ENCODE measurements at places on chromosomes 5 and 9.

DNA sequence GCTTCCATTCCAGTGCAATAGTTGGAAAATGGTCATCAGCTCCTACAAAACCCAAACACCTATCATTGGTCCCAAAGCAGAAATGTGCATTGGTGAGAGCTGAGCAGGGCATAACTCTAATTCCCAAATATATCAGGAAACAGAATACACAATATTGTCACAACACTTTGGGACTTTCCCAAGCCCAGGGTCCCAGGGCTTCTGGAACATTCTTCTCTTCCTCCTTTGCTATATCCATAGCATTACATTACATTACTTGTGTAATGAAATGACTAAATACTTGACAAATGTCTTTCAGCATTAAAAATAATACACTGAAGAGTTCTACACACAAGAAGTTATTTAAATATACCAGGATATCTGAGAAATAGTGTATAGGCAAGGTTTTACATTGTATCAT is 45.6 kb downstream of the LIX1 start:
- H3K36me3 ChIP-seq: no peaks in the 10 kb centered on the region
- no peak for DNase-seq
- no peaks in the 10 kb centered on the region for H3K27me3 ChIP-seq
- no peak overlapping the region for H3K27ac ChIP-seq
- H3K4me3 ChIP-seq: no peak overlapping the region

DNA sequence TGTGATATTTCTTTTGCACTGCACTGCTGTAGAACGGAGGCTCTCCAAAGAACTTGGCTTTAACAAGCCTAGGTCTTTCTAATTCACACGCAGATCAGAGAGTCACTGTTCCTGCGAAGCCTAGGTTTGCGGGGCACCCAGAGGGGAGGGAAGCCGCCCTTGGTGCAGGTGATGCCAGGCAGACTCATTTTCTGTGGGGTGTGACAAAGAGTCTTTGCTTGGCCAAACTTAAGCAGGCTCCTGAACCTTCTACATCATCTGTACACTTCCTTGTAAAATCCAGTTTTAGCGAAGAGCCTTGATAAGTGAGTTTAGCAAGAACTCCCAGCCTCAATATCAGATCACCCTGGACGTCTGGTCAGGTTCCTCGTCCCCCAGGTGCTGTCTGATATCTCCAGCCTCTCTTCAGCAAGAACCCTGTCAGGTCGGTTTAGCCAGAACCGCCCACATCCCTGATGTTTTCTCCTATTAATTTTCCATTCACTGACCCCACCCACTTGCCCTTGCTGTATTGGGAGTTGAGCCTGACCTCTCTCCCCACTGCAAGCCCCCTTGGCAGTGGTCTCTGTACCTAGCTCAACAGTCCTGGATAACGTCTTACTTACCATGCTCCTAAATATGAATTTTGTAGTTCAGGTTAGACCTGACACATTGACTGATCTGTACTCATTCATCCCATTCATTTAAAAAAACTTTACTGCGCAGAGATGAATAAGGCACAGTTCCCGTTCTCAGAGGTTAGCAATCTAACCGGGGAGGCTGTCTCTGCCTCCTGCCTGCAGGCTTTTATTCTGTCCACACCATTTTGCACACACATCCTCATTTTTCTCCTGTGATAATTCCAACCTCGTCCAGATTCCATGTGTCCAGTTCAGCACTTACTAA is 880 bp upstream of the UBAC1 start:
- peak overlapping the region; percentile 90 for H3K4me3 ChIP-seq
- no peak overlapping the region for H3K27ac ChIP-seq
- DNase-seq: no peak
- peaks cover 12% of the 10 kb centered on the region for H3K4me1 ChIP-seq

DNA sequence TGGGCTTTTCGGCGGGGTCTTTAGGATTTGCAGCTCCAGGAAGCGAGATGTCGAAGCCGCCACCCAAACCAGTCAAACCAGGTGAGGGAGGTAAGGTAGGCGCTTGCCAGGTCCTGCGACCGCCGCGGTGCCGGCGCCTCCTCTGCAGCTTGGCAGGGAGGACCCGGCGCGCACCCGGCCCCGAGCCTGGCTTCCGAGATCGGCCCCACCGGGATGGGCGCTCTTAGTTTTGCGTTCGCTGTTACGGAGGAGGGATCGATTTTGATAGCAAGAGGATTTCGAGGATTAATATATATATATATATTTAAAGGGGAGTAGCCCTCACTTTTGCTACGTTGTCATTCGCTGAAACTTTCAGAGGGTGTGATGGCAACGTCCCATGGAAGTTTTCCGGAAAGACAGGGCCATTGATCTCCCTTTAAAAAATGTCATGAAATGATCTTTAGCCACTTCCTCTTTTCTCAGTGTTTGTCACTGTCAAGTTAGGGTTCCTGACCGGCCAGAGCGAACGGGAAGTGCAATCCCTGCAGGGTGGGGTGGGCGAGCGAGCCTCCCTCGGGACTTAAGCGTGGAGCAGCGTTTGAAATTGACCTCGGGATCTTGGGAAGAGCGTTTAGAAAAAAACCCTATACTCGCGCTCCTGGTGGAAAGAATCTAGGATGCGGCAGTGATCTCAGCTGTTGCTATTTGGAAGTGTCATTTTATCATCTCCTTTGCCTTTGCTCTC is 495 bp downstream of the OSTF1 start:
- H3K4me3 ChIP-seq: peak overlapping the region; percentile 98
- H3K27me3 ChIP-seq: peaks cover 7% of the 10 kb centered on the region
- H3K36me3 ChIP-seq: no peaks in the 10 kb centered on the region

GRCh38 chr5:134048864-134049263 is 44.1 kb upstream of the VDAC1 start:
- H3K4me1 ChIP-seq: no peaks in the 10 kb centered on the region
- no peak overlapping the region for H3K4me3 ChIP-seq
- peaks cover 5% of the 10 kb centered on the region for H3K27me3 ChIP-seq
- DNase-seq: no peak
- H3K27ac ChIP-seq: no peak overlapping the region

DNA sequence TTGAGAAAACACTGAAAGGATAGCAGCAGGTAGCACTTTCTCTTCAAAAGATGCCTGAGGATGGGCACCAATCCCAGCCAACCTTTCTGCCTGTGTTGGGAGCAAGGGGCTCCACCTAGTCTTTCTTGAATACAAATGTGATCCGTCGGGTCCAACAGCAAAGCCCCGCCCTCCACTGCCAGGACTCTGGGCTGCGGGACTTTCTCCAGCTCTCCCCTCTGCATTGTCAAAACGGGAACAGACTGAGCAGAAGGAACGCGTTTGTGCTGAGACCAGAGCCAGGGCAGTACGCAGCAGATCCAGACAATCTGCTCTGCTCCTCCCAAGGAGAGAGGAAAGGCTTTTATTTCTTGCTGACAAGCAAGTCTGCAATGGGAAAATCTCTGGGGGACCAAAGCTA is 139.7 kb downstream of the SEC61B start:
- peaks cover 5% of the 10 kb centered on the region for H3K36me3 ChIP-seq
- peak overlapping the region; percentile 38 for H3K4me3 ChIP-seq
- peaks cover 30% of the 10 kb centered on the region for H3K4me1 ChIP-seq
- peak; percentile 28 for DNase-seq

- H3K27me3 ChIP-seq: no peaks in the 10 kb centered on the region
- H3K27ac ChIP-seq: no peak overlapping the region
- H3K36me3 ChIP-seq: no peaks in the 10 kb centered on the region
- H3K4me1 ChIP-seq: peaks cover 5% of the 10 kb centered on the region
- DNase-seq: no peak
Measured at GRCh38 chr5:148454576-148454975, 70.8 kb downstream of the FBXO38 start.

GRCh38 chr9:17928228-17928627 is 349.4 kb downstream of the SH3GL2 start:
- H3K27me3 ChIP-seq: no peaks in the 10 kb centered on the region
- H3K4me1 ChIP-seq: no peaks in the 10 kb centered on the region
- H3K4me3 ChIP-seq: no peak overlapping the region

DNA sequence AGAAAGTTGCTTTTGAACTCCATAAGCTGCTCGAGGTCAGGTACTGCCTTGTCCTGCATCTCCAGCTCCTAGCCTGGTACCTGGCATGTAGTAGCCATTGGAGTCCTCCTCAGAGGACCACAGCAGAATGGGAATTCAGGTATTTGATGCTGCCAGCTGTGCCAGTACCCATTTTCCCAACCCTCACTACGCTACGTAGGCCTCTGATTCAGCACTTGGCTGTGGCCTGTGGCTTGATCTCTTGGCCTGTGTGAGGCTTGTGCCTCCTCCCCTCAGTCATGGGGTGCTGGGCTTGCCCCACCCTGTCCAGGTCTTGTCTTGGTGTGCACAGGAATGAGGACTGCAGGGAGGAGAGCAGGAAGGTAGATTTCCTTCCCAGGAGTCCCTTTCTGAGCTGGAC is 11.8 kb downstream of the OTULIN start:
- H3K4me3 ChIP-seq: no peak overlapping the region
- no peak for DNase-seq
- H3K36me3 ChIP-seq: peaks cover 5% of the 10 kb centered on the region
- no peak overlapping the region for H3K27ac ChIP-seq
- peaks cover 3% of the 10 kb centered on the region for H3K27me3 ChIP-seq

GRCh38 chr5:151683986-151684588 is 2.6 kb downstream of the SPARC start:
- H3K4me1 ChIP-seq: peaks cover 41% of the 10 kb centered on the region
- peak overlapping the region; percentile 44 for H3K4me3 ChIP-seq
- H3K27ac ChIP-seq: peak overlapping the region; percentile 39
- no peak for DNase-seq
- H3K27me3 ChIP-seq: peaks cover 2% of the 10 kb centered on the region

DNA sequence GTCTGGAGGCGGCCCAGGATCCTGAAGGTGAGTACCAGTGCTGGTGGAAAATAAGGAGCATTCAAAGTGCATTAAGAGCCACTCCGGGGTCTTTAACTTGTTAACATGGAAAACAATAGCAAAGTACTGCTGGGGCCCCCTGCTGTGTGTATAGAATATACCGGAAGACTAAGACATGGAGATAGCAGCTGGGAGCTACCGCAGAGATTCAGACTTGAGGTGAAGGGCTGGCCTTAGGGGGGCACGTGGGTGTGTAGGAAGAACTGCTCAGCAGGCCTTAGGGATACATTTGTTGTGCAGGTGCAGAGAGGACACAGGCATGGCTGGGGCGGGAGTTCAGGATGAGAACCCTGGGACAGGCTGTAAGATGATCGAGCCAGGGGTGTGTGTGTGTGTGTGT is 1.2 kb upstream of the DMRT1 start:
- no peak for DNase-seq
- H3K27me3 ChIP-seq: peaks cover 22% of the 10 kb centered on the region
- no peaks in the 10 kb centered on the region for H3K36me3 ChIP-seq

- H3K36me3 ChIP-seq: no peaks in the 10 kb centered on the region
- no peaks in the 10 kb centered on the region for H3K27me3 ChIP-seq
- no peak overlapping the region for H3K4me3 ChIP-seq
- DNase-seq: no peak
- H3K27ac ChIP-seq: no peak overlapping the region
- H3K4me1 ChIP-seq: no peaks in the 10 kb centered on the region
Measured at GRCh38 chr5:161751265-161751664, 65.7 kb downstream of the GABRA6 start.

DNA sequence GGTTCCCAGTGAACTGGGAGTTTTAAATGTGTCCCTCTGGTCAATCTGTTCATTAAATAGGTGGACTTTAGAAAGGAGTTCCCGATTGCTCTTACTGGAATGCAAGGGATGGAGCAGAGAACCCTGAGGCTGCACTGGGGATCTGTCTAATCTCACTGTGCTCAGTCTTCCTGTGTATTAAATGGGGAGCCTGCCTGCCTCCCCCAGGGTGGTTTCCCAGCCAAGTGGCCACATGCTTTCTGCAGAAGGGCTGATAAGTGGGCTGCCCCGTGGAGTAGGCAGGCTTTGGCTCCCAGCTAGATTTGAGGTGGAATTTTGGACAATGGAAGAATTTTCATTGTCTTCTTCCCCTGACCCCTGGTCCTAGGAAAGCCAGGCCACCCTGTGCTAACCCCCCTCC is 14.0 kb upstream of the PHYHD1 start:
- peak overlapping the region; percentile 55 for H3K27ac ChIP-seq
- H3K27me3 ChIP-seq: no peaks in the 10 kb centered on the region
- no peak overlapping the region for H3K4me3 ChIP-seq

DNA sequence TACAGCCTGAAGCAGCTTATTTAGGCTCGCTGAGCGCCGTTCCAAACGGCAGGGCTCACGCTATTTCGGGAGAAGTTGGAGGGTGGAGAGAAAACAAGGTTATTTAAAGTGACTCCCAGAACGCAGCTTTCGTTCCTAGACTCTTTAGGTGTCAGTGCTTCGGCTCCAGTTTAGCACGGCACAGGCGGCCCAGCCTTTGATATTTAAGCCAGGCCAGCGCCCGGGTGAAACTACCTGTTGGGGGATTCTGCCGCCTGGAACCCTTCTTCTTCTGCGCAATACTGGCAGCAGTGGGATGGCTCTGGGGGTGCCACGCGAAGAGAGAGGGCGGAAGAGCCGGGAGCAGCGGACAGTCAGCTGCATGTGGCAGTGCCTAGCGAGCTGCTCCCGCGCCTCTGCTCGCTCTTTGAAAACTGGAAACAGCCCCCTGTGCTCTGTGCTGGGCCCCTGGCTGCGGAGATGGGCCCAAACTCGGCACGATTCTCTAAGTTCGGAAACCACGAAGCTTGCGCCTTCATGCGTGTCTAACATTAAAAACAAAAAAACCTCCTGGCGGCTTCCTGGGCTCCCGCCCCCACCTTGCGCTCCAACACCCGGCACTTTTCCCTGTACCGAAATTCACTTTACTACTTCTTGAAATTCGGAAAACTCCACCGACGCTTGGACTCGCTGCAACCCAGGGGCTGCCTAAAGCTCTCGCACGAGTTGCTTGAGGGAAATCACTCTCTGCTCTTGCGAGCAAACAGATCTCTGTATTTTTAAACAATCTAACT is 34.6 kb upstream of the NFIB start:
- peaks cover 38% of the 10 kb centered on the region for H3K4me1 ChIP-seq
- no peaks in the 10 kb centered on the region for H3K36me3 ChIP-seq
- no peak overlapping the region for H3K27ac ChIP-seq
- peak overlapping the region; percentile 88 for H3K4me3 ChIP-seq
- peaks cover 28% of the 10 kb centered on the region for H3K27me3 ChIP-seq

DNA sequence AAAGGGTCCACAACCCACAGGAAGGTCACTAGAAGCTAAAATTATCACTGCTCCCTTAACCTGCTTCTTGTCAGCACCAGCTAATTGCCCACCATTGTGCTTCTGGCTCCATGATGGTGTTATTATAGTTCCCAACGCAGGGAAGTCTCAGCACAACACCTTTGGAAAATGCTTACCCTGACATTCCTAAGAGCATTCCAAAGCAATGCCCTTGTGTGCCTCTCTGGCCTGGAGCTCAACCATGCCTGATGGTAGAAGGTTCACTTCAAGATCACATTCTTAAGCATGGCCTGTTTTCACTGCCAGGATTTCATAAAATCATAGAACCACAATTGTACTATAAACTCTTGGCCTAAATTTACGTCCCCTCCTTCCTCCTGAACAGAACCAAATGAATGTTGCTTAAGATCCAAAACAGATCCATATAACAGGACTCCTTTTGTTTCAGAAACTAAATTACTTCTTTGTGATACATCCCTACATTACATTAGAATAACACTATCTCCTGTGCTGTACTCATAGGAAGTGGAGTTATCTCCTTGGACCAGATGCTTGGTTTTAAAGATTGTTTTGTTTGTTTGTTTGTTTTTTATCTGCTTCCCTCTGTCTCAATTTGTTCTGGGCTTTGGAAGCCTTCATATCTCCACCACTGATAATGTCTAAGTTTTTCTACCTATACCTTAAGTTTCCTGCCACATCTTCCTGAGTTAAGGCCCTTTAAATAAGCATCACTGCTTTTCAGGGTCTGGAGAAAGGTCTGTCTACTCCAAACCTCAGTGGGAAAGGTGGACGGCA is 32.1 kb downstream of the ARL15 start:
- DNase-seq: no peak
- H3K27me3 ChIP-seq: peaks cover 2% of the 10 kb centered on the region
- H3K27ac ChIP-seq: no peak overlapping the region
- peaks cover 3% of the 10 kb centered on the region for H3K4me1 ChIP-seq
- peaks cover 4% of the 10 kb centered on the region for H3K36me3 ChIP-seq

Data from glutamatergic neuron (in vitro differentiated cells).